ENCODE measurements at places on chromosomes 11 and 22.

DNA sequence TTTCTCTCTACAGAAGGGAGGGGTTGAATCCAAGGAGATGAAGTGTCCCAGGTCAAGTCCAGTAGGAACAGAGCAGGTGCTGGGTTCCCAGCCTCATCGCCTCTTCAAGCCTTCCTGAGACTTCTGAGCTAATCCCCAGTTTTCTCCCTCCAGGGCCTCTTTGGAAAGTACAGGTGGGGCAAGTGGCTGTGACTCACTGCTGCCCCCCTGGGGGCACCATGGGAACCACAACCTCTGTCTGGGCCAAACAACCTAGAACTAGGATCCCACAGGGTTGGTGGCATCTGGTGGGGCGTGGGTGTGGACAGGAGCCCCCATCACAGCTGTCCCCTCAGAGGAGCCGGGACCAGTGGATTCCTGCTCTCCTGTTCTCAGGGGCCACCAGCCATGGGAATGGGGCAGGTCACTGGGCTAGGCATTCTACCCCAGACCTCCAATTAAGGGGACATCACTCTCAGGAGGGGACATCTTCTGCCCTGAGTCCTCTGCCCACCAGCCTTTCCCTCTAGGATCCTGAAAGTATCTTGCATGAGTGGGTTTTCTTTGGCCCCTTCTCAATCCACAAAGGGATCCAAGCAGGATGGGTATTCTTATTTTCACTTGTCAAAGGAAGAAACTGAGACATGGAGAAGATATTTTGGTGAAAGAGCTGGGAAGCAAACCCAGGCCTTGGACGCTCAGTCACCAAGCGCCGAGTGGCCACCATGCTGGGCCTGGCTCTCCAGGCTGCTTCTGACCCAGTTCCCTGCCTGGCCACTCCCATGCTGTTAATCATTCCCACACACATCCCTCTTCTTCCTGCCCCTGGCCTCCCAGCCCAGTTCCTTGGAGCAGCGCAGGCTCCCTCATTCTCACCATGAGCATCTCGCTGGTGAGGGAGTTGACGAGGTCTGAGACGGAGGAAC, 23.8 kb downstream of the LRRC10B start:
- DNase-seq: peak; percentile 67

DNA sequence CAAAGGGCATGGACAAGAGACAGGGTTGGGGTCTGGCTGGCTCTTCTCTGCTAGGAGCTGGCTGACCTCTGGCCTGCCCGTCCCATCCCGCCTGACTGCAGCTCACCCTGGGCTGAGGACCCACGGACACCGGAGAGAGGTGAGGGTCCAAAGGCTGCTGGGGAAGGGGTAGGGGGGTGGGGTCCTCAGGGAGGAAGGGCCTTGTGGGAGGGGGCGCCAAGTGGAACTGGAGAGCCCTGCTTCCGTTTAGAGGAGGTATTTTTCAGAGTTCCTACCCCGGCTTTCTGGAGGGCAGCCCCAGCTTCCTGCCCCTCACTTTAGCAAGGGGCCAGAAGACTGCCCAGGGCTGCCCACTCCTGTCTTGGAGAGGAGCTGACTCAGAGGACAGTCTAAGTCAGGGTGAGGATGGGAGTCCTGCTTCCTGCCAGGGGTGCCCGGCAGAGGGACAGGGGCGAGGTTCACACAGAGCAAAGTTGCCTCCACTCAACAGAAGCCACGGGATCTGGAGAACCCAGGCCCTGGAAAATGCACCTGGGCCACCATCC, 7.1 kb downstream of the LARGE2 start:
- no peak for DNase-seq

DNA sequence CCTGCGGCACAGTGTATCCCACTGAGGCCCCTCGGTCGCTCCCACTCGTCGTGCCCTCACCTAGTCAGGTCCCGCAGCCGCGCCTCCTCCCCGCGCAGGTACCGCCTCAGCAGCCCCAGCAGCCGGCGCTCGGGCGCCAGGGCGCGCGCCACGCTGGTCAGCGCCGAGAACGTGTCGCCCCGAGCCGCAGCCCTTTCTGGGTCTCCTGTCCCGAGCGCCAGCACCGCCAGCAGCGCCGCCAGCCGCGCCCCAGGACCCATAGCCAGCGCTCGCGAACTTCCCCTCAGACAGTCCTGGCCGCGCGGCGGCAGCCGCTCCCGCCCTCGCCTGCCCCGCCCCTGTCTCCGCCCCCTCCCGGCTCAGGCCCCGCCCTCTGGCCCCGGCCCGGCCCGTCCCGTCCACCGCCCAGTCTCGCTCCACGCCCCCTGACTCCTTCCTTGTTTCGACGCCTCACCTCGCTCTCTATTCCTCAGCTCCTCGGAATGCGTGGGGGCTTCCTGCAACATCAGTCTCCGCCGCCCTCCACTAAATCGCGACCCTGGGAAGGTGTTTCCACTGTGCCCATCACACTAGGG, at the start of gene P4HA3:
P4HA3 (minus strand) TSS at position 289 of the 575 bp plus-strand sequence; CDS start at position 260, 29 bp downstream.
- DNase-seq: peak; percentile 78

DNA sequence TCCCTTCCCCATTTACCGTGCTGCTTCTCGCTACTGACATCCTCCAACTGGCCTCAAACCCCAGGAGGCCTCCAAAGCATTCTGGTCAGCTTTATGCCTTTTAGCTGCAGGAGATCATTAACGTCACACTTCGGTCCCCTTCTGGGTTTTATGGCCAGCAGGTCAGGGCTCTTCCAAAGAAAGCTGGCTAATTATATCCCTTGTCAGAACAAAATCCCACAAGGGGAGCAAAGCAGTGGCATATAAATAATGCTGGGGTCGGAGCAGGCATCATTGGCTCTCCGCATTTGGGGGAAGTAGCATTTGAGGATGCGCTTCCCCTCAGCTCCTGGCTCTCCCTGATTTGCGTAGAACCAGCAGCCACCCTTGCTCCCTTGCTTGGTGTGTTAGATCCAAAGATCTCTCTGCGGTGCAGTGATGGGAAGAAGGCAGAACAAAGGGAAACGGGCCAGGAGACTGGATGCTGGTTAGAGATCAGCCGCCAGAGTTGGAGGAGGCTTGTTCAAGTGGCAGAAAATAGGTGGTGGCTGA, 117.4 kb downstream of the DBX1 start:
- no peak for DNase-seq

GRCh38 chr11:31813391-31814175, 2.5 kb upstream of the PAX6 start:
- no peak for DNase-seq

DNA sequence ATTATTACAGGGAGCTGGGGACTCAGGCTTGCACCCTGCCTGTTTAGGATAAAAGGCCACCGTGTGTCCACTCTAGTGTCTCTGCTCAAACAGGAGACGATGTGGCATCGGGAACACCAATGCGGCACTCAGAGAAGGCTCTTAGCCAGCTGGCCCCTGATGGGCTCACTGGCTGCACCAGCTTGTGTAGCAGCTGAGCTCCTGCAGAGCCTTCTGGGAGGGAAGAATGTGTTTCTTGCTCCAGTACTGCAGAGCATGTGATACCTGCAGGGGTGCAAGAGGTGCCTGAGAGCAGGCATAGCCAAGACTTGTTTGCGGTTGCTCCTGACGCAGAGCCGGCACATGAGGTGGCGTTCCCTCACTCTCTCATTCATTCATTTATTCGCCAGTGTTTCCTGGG, 44.4 kb upstream of the KCNQ1OT1 start:
- DNase-seq: peak; percentile 8
